ENCODE measurements at places on chromosomes 3 and 15.

DNA sequence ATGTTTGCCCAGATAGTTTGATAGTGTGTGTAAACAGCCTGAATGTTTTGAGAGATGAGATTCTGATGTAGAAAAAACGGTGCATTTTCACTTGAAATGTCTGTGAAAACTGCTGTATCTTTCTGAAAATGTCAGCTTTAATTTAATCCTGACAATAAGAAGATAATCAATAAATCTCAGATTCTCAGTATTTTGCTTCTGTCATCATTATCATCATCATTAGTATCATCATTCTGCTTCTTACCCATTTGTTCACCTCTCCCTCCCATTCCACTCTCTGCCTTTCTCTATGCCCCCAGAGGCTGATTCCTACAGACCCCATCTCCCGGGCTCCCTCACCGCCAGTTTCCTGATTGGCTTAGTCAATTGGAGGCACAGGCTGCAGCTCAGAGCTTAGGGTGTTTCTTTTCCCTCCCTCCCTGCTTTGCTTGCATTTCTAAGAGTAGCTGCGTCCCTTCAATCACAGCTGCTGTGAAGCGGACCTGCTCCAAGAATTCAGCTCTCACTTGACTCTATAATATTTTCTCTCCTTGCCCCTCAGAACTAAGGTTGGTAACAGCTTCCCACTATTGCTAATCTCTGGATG lies 8.2 kb upstream of the SNTN start:
- no peak for DNase-seq

GRCh38 chr15:90082140-90082715 lies 20.0 kb downstream of the IDH2 start:
- no peak for DNase-seq

GRCh38 chr15:73560501-73561117 lies 72.6 kb downstream of the NPTN start:
- DNase-seq = no peak

DNA sequence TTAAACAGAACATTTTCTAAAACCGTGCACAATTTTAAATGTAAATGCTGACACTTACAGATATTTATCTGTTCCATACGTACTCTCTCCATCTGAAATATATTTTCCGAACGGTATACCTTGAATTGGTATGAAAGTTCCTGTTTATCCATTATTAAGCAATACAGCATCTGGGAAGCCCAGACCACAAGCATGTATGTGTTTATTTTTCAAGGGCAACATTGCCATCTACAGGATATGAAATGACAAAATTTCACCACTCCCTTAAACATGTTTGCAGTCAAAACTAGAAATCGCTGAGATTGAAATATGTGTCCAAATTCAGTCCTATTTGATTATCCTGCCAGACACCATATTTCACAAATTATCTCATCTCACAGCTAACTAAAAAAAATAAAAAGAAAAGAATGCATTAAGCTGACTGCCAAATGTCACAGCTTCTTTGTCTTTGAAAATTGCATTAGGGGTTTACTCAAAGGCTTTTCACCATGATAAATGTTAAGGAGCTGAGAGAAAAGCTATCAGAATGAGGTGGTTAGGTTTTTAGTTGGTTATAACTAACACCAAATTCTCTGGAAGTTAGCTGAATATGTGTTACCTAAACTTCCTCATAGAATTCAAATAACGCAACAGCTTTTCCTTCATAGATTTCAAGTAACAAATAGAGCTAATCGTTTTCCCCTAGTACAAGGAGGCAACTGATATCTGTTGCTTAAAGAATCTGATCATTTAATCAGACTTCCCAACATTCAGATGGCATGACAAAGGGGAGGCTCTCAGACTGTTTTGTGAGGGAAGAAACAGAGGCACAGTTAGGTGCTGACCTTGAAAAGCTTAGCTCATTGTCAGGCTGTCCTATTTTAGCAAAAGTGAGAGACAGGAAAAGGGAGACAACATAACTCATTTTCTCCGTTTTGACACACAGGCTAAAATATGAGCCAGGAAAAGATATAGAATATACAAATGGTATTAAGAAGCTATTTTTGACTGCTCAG lies 533.1 kb downstream of the TBL1XR1 start:
- no peak for DNase-seq

DNA sequence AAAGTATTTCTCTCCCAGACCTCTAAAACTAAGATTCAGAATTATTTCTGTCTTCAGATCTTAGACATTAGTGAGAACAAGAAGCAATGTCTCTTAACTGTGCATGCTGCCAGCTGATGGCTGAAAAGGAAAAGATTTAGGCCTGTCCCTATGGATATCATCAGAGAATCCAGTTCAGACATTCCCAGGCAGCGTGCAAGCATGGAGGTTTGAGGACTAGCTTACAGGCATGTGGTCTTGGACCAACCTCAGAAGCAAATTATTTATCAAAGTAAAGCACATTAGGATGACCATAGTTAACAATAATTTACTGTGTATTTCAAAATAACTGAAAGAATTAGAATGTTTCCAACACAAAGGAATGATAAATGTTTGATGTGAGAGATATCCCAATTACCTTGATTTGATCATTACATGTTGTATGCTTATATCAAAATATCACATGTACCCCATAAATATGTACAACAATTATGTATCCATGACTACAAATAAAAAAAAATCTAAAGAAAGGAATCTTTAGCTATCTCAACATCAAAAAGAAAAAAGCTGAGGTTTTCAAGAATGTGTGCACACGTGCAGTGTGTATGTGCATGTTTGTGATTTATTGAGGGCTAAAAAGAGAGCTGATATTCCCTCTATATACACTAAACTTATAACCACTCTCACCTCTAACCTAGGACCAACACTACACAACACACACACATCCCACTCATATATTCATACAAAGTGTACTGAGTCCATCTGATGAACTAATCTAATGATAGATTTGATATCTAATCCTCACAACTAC lies 108.9 kb upstream of the THBS1 start:
- no peak for DNase-seq

DNA sequence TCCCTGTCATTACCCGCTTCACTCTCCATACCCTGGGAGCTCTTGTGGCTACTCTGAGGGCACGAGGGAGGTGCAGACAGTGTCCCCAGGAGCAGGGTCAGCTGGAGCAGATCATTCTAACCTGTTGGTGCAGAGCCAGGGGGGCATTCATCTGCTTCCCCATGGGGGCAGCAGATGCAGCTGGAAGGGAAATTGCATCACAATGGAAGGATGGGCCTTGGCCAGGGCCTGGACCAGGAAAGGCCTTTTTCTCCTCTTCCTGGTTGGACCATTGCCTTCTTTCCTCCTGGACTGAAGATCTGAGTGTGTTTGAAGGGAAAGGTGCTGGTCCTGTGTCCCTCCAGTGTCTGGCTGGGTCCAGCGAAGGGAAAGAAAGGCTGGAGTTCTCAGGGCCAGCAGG lies 55.7 kb downstream of the EPHB1 start:
- no peak for DNase-seq

DNA sequence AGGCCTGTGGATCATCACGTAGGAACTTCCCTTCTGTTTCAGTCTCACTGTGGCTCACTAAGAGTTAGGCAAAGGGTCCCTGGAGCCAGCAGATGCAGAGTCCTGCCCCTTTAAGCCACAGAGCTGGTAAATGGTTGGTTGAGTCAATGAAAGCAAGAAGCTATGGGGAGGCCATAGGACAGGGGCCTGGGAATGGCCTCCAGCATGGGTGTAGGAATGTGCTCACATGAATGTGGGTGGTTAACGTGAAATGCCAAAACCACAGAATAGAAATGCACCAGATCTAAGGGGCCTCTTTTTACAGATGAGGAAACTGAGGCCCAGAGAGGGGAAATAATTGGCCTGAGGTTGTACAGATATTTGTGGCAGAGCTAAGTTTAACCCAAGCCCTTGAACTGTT lies 150.3 kb downstream of the TLE3 start:
- DNase-seq = no peak

DNA sequence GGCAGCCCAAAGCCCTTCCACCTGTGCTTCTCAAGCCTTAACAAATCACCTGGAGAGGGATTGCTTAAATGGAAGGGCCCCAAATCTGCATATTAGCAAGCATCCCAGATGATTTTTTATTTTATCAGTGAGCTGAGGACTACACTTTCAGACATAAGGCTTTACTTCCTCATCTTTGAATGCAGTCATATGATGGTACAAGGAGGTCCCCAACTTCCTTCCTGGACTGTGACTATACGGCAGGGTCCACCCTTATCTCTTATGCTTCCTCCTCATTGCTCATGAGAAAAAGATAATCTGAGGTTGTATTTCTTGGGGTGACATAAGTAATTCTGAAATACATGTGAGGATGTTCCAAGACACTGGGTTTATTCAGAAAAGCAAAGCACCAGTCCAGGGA lies 13.7 kb upstream of the HEG1 start:
- no peak for DNase-seq

DNA sequence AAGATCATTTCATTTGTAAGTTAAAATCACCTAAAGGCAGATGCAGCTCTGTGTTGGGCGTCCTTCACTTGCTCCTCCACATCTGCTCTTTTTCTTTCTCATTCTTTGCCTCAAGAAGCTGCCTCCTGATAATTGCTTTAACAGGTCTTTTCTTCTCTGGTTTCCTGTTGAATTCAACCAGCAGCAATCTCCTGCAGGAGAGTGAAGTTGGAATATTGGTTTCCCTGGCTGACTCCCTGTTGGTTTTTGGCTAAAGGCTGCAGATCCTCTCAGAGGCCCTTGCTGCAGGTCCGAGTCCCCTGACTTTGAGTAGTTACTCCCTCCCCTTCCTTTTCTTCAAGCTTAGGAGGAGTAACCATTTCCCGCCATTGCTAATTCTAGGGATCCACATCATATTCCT lies 4.2 kb downstream of the TP63 start:
- no peak for DNase-seq

DNA sequence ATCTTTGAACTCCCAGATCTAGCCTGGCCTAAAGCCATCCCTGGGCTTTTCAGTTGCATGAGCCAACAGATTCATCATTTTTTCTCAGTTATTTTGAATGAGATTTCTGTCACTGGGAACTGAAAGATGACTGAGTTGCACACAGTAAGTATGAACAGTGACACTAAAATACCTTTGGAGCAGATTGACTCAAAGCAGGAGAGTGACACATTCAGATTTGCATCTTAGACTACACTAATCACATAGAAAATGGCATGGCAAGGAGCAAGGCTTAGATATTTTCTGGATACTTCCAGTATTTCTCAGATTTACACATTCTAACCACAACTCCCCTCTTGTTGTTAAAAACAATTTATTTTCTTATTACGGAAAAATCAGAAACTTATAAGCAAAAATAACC lies 32.8 kb downstream of the SEC62 start:
- peak; percentile 52 for DNase-seq

DNA sequence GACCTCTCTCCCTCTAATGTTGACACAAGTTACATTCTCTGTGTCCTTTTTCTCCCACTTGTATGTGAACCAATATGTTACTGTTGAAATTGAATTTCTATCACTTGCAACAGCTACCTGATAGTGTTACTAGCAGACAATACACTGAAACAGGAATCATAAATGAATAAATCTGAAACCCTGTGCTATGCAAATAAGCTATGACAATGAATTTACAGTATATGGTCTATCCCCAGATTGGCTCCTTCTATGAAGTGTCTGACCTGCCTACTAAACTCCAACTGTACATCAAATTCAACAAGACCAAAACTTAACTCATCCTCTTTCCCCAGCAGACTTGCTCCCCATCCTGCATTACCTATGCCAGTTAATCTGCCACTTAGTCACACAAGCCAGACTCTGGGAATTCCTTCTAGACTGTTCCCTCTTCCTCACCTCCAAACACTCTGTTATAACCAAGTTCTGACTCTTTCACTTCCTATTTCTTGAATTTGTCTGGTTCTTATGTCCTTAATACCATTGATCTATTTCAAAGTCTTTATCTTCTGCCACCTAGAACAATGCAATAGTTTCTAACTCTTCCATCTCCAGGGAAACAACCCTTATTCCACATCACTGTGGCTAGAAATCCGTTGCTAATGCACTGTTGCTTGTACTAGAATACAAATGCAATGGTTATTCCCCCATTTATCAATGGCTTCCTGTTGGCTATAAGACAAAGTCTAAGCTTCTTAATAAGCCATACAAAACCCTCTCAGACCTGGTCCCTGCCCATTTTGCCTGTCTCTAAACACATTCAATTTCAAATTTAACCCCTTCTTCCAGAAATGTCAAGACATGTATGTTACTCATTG lies 13.4 kb upstream of the ZNF639 start:
- peak; percentile 28 for DNase-seq

DNA sequence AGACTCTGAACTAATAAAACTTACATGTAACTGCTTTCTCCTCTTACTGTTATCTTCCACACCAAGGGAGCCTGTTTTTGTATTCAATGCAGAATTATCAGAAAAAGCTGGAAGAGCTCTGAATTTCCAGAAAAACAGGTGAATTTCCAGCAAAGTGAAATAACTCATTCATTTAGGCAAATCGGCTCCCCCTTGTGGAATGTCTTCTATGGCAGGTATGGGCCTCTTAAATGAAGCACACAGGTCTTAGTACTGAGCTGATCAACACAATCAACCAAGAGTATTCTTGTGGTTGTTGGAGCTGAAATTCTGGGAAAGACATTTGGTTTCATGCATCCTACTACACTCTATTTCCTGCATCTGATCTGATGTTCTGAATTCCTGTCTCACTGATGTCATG lies 31.0 kb upstream of the PTPRG start:
- DNase-seq = no peak

DNA sequence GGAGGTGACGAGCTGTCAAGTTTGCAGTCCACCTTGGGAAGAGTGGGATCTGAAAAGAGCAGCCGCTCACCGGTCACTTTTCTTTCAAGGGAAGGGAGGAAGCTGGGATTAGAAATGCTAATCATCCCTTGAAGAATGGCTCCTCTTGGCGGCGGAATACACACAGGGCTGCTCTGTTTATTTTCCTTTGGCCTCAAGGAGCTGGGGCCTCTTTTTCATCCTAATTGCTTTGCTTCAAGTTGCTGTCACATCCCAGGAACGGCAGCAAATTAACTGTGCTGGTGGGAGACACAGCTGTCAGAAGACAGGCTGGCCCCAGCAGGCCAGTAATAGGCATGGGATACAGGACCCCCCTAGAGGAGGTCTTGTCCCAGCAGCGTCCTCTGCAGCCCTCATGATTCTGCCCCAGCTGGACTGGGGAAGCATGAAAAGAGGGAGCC lies 6.7 kb downstream of the KBTBD13 start:
- DNase-seq = no peak

DNA sequence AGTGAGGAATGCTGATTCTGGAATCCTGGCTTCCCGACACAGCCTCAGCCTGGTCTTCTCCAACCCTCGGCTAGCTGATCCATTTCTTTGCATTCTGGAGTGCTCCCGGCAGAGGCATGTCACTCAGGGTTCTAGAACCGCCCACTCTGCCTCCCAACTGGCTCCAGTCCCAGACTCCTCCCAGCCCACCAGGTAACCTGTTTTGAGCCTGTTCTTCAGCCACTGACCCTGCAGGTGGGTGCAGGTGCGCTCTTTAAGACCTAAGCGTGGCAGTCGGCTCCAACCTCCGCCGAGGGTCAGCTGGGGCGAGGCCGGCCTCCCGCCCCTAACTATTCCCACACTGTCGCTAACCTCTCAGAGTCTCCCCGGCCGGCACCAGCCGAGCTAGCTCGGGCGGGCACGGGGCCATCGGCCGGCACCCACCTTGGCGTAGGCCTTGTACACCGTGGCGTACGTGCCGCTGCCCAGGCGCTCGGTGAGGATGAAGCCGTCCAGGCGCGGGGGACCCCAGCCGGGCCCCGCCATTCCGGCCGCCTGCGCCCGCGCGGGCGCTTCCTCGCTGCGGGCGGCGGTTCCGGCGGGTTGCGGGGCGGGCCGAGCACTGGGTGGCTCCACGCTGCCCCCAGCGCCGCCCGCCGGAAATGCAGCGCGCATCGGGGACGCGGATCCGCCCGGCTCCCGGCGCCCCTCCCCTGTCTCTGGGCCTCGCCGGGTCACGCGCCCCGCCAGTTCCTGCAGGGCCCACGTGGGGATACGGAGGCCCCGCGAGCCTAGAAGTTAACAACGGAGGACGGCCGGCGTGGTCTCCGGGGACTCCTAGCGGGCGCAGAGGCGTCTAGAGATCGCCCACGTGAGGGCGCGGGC lies at the start of gene ULK3:
Gene ULK3 (minus strand): TSS at position 576 of the 864 bp plus-strand sequence. CDS start 51 bp downstream, at position 525.
- peak; percentile 97 for DNase-seq

Measured in GM10248 (cell line).